ENCODE measurements at places on chromosomes 11 and 22. TPM values are rescaled to one million over a fixed set of nuclear protein-coding genes. Genes with fewer than 3 reads are reported as not detected.

Gene SIK3
- total RNA-seq = 6.4 TPM

Gene MS4A8
- not detected for total RNA-seq

Gene MRGPRX3
- 0.51 TPM for total RNA-seq

Gene APOBEC3B
- 0.76 TPM for total RNA-seq

Gene NNMT
- total RNA-seq = 133 TPM

Gene PGA5
- total RNA-seq = not detected

Gene CBX6
- total RNA-seq = 15.7 TPM

Gene LINC01488
- total RNA-seq = not detected

Gene SPI1
- total RNA-seq = under 0.01 TPM

Gene CSF2RB
- 2.8 TPM for total RNA-seq

- DNase-seq = no peak
Observed at GRCh38 chr11:60959431-60959830, 7.5 kb upstream of the SLC15A3 start.

GRCh38 chr22:30201945-30202344, 44.6 kb downstream of the LIF start:
- no peak for DNase-seq

GRCh38 chr22:17471886-17472535, 91.3 kb upstream of the SLC25A18 start:
- no peak for DNase-seq

DNA sequence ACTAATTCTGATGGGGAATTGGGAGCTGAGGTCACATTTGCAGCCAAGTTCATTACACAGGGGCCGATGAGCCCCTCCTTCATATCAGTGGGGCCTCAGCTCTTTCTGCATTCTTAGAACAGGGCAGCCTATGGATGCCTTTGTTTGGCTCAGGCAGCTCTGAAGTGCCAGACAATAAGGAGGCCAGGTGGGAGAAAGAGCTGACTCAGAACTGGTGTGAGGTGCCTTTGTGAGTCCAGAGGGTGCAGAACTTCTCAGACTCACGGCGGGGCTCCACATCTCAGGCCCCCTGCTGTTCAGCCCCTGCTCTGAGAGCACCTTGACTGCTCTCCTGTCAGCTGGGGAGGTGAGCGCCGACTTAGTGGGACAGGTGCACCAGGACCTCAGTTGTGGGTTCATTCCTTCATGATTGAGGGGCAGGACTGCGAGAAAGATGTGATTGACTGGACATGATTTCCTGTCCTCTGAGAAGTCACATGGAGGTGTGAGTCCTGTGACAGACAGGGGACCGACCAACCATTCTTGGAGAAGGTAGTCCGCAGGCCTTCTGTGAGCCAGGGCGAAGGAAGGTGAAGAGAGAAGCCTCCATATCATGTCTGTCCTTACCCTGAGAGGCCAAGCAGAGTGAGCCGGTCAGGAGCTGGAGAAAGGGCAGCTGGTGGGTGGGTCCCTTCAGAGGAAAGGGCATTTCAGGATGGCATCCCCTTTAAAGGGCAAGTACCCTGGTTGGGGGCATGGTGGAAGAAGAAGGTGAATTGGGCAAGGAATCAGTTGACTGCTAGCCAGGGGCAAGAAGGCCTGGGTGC, 245.0 kb upstream of the TBCEL start:
- no peak for DNase-seq

GRCh38 chr11:60710482-60710881, 11.1 kb downstream of the MS4A8 start:
- no peak for DNase-seq

GRCh38 chr11:112608509-112608908, 347.8 kb upstream of the PLET1 start:
- DNase-seq = no peak

GRCh38 chr11:128548649-128549255, 38.6 kb downstream of the ETS1 start:
- DNase-seq = peak; percentile 98

DNA sequence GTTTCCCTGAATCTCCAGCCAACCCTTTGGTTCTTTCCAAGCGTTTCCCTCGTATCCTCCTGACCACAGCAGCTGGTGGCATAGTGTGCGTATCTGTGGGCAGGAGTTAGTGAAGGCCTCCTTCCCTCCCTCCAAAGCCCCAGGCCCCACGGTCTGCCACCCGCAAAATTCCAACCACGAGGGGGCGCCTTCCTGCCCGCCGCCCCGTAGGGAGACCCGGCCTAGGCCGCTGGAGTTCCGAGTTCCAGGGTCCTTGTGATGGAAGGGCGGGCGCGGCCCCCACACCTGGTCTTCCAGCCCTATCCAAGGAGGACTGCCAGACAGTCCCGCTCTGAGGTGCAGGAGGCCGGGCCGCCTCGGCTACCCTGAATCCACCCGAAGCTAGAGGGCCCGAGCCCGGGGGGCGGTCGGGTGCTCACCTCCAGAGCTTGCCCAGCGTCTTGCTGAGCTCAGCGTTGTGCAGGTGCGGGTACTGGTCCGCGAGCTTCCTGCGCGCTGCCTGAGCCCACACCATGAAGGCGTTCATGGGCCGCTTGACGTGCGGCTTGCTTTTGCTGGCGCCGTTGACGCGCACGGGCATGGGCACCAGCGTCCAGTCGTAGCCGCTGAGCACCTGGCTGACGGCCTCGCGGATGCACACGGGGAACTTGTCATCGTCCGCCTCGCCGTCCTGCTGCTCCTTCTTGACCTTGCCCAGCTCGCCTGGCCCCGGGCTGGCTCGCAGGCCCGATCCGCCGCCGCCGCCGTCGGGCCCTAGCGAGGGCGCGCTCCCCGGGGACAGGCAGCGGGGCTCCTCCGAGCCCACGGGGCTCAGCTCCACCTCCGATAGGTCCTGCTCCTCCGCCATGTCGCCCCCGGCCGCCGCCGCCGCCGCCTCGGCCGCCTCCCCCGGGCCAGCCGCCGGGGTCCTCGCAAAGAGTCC, 1.2 kb downstream of the SOX10 start:
- no peak for DNase-seq

DNA sequence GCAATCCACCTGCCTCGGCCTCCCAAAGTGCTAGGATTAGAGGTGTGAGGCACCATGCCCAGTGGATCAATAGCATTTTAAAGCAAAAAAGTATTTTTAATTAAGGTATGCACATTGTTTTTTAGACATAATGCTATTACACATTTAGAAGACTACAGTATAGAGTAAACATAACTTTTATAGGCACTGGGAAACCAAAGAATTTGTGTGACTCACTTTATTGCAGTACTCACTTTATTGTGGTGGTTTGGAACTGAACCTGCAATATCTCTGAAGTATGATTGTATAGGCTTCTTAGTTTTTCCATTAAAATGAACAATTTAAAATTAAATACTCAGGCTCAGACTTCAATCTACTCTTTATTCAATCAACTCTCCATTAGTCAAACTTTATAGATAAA, 17.5 kb upstream of the CD3E start:
- DNase-seq = peak; percentile 31

- no peak for DNase-seq
Observed at GRCh38 chr22:44260216-44261035, 52.3 kb downstream of the SHISAL1 start.

GRCh38 chr11:108873941-108874340, 209.1 kb downstream of the DDX10 start:
- DNase-seq = no peak

- DNase-seq = no peak
Observed at GRCh38 chr11:86212019-86212611, 32.4 kb upstream of the EED start.

GRCh38 chr11:28259177-28259843, 151.1 kb downstream of the METTL15 start:
- no peak for DNase-seq

- DNase-seq = no peak
Observed at GRCh38 chr11:10978198-10978597, 120.3 kb upstream of the ZBED5 start.

DNA sequence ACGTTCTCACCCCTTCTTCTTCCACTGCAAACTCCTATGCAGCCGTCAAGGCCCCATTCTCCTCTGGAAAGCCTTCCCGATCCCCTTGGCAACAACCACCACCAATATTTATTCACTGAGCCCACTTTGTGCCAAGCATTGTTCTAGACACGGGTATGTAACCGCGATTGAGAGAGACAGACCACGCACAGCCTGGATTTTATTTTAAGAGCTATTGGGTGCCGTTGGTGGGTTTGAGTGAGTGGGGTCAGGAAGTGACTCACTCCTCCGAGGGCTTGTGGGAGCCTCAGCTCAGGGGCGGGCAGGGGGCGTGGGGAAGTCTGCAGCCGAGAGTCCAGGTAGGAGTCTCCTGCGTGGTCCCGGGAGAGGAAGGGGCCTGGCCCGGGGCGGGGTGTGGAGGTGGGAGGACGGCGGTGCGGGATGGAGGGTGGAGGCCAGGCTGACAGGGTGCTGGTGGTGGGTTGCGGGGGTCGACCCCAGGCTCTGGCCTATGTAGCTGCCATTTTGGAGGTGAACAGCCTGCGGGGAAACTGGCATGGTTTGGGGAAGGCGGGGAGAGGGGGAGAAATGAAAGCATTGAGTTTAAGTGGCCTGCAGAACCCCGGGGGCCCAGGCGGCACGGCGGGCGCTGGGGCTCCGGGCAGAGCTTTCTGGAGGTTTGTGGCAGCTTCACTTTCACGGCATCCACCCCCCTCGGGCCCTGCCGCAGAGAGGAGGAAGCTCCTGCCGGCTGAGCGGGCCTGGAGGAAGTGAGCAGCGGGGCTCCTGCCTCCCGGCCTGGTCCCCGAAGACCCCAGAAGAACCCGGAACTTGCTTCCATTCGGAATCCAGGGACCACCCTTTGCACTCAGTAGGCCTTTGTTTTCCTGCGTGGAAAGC, 547 bp downstream of the PARVG start:
- peak; percentile 7 for DNase-seq

DNA sequence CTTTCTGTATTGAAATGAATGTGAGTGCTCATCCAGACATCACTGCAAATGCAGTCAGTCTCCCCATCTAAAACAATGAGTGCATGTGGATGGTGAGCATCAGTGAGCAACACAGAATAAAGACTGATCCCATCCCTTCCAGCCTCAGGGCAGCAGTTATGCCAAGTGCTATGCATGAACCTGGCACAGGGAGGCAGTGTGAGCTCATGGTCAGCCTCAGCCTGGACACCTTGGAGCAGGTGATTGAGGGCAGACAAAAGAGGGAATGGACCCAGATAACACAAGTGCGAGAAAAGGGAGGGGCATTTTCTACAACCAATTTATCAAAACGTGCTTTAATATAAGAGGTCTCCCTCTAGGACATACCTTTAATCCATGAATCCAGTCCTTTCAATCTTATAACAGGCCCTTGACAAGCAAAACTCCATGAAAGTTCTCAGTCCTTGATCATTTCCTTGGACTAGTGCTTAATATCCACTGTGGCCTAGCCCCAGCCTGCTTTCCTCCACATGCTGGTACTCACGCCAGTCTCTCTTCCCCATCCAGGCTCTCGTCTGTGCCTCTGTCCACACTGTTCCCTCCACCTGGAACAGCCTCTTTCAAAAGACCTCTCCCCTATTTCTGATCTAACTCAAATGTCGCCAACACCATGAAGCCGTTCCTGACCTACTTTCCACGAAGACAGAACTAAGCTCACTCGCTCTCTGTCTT, 50.5 kb upstream of the LRRC55 start:
- peak; percentile 50 for DNase-seq

- no peak for DNase-seq
Observed at GRCh38 chr11:133977067-133977677, 20.4 kb upstream of the IGSF9B start.

DNA sequence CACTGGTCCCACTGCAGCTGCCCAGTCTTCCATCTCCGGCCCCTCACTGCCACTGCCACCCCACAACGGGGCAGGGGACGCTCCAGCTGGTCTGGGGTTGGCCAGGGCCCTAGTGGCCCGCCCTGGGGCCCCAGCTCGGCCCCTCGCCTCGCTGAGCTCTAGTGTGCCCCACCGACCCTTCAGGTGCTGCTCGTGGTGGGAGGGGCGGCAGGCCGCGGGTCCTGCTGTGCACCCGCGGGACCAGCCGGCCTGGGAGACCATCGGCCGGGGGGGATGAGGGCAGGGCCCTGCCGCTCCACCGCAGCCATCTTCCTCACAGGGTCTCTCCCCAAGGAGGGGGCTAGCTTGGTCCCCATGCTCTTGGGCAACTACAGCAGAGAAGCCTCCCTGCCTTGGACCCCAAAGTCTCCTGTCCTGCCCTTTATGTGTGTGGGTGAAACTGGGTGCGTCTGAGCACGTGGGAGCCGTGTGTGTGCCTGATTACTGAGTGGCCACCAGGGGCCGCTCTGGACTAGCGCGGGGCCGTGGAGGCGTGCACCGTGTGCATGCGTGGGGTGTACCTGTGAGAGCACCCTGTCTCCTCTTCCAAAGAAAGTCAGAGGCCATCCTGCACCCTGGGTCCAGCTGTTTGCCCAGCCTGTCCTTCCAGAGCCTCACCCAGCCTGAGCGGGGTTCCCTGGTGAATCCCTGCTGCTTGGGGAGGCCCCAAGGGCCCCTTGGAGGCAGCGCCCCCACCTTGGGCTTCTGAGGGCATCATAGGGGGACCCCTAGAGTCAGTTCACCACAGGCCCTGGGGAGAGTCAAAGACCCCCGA, 6.0 kb upstream of the ACR start:
- DNase-seq = peak; percentile 51

DNA sequence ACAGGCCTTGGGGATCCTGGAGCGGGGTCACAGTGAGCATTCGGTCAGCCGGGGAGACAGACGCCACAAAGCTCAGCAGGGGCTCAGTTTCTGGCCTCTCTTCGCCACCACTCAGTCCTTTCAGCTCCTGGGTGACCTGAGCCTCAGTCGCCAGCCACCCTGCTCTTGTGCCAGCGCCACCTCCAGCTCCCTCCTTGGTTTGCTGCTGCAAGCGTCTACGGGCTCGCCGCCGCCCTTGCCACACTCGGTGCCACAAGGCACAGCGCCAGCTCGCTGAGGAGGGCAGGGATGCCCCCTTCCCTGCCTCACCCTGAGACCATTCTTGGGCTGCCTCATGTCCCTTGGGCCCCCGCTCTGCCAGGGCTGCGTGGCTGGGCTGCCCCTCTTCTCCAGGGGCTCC, 1.5 kb upstream of the EEF1G start:
- DNase-seq = no peak

GRCh38 chr11:56842814-56843794, 94.6 kb upstream of the OR9G4 start:
- DNase-seq = no peak

- peak; percentile 20 for DNase-seq
Observed at GRCh38 chr11:43681401-43681942, 934 bp downstream of the HSD17B12 start.

DNA sequence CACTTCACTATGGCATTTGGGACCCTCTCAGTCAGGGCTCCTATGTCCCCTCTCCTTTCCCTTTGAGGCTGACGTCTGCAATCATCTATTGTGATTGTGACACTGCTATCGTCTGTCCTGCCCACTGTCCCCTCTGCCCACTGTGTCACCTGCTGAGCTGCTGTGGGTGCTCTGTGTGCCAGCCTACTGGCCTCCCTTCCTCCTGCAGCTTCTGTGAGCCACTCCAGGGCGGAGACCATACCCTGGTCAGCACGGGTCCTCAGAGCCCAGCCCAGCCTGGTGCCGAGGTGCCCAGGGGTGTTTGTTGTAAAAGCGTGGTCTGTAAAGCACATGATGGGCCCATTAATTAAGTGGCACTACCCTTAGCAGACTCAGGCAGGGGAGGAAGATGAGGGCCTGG, 29.4 kb downstream of the MPPED1 start:
- DNase-seq = no peak

DNA sequence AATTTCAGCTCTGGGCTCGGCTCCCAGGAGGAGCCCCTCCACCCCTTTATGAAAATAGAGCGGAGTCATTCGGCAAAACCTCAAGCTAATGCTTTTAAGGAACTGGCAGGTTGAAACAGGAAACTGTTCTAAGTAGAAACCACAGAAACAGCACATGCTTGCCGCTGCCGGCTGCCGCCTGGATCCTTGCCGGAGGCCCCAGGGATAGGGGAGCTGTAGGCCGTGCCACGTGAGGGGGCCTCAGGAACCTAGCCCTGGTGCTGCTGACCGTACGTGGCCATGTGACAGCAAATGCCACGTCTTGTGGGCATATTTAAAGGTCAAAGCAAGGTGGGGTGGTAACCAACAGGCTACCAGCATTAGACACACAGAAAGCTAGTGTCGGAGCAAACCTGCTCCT, 77.9 kb upstream of the TIMP3 start:
- DNase-seq = no peak

Data from dermis microvascular lymphatic vessel endothelial cell (primary cell).